Activated CD4-positive, alpha-beta T cell treated with anti-CD3 and anti-CD28 coated beads, Interleukin-2, amount 50 U/mL, for 16 hours (primary cell): ENCODE measurements at places on chromosomes 7 and 10.

DNA sequence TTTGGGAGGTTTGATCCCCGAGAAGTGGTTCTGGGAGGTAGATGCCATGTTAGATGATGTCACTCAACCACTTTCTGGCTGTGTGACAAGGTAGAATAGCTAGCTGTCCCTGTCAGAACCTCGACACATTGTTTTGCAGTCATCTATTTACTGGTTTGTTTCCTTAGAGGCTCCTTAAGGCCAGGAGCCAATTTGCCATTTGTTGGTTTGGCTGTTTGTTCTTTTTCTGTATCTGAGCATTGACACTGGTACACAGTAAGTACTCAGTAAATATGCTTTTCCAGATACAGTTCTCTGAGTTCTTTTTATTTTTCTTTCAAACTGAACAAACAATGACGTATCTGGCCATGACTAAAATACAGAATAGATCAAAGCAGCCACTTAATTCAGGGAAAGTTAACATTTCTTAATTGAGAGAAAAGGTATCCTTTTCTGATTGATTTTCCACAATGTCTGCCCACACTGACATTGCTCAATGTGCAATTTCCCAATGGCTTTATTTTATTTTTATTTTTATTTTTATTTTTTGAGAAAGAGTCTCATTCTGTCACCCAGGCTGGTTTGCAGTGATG, 121.6 kb downstream of the SPAG6 start:
- DNase-seq = no peak

DNA sequence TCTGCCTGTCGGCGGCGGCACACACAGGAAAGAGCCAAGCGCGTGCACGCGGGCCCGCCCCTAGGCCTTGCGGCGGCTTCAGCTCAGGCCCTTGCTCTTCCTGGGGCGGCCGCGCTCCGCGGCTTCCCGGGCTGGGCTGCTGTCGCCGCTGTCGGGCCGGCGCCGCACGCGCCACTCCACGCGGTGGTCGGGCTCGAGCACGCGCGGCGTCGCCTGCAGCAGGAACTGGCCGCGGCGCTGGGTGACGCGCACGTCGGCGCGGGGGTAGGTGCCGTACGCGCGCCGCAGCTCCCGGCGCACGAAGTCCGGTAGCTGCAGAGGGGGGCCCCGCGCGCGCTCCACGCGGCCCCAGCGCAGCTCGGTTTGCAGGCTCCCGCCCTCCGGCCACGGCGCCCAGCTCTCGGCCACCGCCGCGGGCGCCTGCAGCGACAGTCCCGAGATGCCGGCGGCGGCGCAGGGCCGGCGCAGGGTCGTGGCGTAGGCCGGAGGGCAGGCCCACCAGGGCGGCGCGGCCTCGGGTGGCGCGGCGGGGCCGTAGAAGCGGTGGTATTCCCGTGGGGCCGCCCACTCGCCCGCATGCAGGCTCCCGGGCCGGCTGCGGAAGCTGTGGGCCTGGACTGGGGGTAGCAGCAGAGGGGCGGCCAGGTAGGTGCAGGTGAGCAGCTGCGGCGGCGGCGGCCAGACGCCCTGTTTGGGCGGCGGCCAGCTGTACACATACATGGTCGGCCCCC, 804 bp downstream of the C10orf95 start:
- DNase-seq = peak; percentile 91

- DNase-seq = peak; percentile 35
Observed at GRCh38 chr10:8242295-8242872, 187.9 kb downstream of the GATA3 start.

DNA sequence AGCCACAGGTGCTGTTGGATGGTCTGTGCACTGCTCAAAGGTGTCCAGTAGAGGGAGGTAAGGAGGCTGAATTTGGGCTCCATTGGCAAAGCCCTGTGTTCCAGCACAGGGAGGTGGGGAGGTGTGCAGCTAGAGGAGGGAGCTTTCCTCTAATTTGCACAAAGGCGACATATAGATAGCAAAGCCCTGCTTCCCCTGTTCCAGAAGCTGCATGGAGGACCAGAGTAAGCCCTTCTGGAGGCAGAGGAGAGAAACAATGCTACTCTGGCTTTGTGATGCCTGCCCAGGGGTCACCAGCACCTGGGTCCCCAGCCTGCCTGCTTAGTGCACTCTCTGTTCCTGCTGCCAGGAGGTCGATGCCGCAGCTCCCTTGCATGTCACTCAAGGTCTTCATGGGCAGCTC, 3.4 kb upstream of the ARHGAP22 start:
- peak; percentile 65 for DNase-seq

- no peak for DNase-seq
Observed at GRCh38 chr10:48993627-48994026, 54.0 kb upstream of the LRRC18 start.

DNA sequence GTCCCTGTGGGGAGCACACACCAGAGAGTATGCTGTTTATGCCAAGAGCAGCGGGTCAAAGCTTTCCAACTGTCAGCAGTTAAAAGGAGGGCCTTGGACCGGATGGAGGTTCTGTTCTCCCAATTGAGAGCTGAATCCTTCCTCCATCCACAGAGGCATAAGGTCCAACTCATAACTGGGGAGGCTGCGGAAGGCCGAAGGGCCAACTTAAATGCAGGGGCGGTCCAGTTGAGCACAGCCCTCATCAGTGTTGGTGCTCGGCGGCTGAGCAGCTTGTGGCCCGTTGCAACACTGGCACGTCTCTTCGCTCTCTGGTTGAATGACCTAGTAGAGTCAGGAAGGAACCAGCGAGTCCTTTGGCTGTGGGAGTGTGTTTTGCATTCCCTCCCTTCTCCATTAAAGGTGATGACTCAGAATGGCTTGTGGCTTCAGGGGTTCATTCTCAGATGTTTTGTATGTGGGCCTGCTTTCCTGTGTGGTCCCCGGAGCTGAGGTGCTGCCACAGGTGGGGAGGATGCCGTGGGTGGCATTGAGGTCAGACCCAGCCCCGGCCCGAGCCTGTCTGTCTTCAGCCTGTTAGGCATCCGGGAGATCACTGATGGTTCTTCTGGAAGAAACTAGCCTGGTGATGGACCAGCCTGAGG, 44.8 kb upstream of the DMBT1 start:
- peak; percentile 58 for DNase-seq

GRCh38 chr7:103989785-103990767, 618 bp upstream of the RELN start:
- peak; percentile 1 for DNase-seq

DNA sequence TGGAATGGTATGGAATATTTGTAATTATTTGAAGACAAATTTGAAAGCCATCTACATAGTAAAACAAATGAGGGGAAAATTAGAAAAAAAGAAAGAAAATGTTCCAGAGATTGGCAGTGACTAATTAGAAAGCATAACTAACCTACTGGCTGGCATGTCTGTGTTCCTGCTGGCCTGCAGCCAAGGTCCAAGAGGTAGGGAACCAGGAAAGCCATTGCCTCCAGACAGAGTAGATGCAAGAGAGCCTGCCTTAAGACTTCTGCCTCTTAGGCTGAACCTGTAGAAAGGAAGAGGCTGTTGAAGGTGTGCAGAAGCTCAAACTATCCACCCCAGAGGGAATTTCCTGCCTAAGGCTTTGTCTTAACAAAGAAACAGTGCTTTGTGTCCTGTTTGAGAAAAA, 982.0 kb downstream of the SORCS1 start:
- DNase-seq = no peak

- DNase-seq = no peak
Observed at GRCh38 chr7:141460781-141461715, 90.2 kb upstream of the AGK start.

DNA sequence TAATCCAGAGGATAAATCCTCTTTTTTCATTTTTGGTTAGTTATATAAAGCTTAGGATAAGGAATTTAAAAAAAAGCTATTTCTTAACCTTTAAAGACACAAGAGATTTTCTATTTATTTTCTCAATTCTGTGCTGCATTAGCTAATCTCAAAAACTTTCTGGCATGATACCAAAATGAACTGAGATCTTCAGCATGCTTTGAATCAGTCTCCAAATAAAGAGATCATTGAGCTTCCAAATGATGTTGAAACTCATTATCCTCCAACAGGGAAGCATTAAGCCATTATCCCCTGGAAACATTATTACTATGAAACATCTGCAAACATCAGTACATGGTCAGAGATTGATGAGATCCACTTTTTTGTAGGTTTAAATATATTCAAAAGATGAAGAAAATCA, 350.3 kb upstream of the TEX47 start:
- no peak for DNase-seq

GRCh38 chr10:12484941-12485805, 135.8 kb downstream of the CAMK1D start:
- DNase-seq = no peak
